ENCODE measurements at places on chromosomes 3 and 15.

GRCh38 chr3:171950373-171950772 is 89.0 kb upstream of the FNDC3B start:
- DNase-seq = no peak

DNA sequence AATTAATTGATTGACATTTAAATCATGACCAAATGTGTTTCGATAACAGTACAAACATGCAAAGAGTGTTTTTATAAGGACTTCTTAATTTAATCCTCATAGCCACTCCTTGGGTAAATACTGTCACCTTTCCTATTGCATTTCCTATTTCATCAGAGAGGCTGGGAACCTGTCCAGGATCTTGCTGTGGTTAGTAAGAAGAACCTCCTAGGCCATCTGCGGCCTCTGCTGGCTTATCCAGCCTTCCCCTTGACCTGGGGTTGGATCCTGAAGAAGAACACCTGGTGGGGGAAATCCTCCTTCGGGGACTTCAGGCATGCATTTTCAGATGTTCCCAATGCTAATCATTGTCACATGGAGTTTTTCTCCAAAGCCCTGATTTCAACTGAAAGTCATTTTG is 25.5 kb downstream of the GLDN start:
- DNase-seq = no peak

- no peak for DNase-seq
Observed at GRCh38 chr3:196666001-196666867, 26.7 kb downstream of the NRROS start.

DNA sequence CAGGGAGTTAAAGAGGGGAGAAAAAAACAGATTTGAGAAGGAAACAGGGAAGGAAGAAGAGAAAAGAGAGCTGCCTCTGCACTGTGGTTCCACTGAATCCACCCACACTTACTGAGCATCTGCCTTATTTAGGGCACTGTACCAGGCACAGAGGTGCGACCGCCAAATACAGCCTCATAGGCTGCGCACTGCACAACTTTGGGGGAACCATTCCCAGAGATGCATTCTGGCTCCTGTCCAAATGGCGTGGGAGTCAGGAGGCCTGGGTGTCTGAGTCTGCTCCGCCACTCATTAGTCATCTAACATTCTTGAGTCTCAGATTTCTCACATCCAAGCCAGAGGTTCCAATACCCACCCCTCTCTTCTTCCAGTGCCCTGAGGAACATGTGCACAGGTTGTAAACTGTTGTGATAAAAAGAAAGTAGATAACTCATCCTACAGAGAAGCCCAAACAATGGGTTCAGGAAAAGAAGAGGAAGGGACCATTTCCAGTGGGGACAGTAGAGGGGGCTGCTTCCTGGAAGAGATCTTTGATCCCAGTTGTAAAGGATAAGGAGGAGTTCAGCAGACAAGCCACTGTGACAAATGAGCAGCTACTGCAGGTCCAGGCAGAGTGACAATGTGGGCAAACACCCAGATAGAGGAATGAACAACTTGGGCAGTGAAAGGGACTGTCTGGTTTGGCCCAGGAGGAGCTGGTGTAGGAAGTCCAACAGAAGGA is 254.6 kb downstream of the UACA start:
- DNase-seq = no peak

GRCh38 chr15:85108136-85108535 is 126.5 kb downstream of the PDE8A start:
- DNase-seq = no peak

DNA sequence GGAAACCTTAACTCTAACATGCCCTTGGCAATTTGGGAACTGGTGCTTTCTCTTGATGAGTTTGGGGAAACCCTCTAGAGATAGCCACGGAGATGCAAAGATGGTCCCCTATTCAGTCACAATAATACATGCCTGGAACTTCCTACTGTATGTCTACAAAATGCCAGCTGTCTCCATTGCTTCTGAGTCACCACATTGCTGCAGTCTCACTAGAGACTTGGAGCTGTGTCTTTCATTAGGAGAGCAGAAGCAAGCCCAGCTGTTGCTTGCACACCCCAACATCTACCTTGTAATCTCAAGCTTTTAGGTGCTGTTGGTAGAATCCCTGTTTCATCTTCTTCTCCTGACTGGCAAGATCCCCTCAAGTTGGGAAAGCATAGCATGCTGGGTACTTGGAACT is 261.0 kb downstream of the ADAMTSL3 start:
- no peak for DNase-seq

DNA sequence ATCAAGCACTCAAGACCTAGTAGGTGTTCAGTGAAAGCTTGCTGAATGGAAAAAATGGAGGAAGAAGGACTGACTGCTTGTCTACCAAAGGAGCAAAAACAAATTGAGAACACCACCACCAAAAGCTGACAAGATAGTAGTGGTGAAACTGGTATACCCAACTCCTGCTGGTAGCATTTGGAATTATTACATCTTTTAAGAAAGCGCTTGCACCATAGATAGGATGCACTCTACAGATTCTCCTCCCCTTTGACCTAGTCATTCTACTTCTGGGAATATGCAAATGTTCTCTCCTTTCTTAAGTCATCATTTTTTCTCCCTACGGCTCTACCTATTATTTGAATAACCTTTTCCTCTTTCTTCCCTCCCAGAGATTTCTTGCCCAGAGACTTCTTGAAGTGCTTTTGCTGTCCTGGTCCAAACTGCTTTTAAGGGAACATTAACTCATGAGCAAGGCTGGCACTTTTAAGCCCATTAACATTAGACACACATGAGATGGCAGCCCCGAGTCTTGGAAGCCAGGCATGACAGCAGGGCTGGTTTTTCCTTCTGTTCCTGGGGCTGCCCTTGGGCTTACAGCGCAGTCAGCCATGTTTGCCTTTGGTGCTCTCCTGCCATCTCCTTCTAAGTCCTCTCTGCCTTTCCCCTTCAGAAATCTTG is 75.0 kb upstream of the TLE3 start:
- no peak for DNase-seq

DNA sequence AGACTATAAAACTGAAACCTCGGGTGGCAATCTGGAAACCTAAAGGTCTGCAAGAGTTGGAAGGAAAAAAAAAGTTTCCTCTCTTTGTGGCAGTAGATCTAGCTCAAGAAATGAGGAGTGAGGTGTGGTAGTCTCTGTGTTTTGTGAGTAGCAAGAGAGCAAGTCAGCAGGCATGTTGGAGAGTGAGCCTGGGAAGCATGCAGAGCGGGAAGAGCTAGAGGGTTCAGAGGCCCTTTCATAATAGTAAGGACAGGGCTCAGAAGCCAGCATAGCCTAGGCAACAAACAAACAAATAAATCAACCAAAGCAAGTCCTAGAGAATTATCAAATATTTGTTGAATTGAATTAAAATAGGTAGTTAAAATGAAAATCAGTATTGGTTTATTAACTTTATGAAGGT is 189.7 kb upstream of the CBLB start:
- DNase-seq = no peak

GRCh38 chr3:69110941-69111546 is 11.4 kb downstream of the LMOD3 start:
- no peak for DNase-seq

DNA sequence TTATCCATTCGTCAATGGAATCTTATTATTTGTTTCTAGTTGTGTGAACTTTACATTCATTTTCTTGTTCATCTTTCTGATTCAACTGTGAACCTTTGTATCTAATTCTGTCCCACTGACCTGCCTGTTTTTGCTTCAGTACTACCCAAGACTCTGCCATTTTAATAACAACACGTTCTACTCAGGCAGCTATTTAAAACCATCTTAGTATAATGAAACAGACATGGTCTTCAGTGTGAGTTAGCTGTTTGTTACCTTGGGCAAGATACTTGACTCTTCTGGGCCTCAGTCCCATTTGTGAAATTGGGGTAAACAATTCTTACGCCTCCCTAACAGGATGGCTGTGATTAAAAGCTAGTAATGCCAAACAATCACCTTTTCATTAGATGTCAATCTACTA is 1.6 kb downstream of the BTBD1 start:
- no peak for DNase-seq

GRCh38 chr3:71499227-71499876 is 84.2 kb downstream of the FOXP1 start:
- no peak for DNase-seq

DNA sequence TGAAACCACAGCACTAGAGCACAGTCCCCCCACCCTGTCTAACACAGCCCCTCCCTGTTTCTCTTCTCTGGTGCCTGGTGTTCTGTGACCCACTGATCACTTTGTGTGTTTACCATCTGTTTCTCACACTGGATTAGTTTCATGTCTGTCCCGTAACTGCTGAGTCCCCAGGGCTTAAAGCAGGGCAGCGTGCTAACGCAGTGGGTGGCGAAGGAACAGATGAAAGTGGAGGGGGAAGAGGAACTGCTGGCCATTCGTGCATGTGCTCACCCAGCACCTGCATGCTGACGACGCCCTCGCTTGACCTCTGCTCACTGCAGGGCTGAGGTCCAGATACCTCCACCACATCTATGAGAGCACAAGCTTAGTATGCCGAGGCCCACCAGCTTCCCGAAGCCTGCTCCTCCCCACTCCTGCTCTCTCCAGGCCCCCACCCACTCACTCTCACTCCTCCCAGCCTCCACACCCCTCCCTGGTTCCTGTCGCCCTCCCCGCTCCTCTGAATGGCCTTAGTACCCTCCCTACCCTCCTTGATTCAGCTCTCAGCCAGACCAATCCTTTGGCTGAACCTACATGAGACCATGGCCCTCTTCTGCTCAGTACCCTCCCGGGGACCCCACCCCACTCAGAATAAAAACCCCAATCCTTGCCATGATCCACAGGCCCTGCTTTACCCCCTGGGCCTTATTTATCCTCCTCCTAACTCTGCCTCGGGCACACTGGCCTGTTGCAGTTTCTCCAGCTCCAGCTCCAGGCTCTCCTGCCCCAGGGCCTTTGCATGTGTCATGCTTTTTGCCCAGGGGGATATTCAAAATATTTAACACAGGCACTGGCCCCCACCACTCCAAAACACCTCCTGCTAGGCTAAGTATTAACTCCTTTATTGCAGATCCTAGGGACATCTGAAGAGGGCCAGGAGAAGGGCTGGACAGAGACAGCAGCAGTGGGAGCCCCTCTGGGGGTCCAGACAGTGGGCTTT is 15.1 kb upstream of the IQSEC1 start:
- DNase-seq = no peak

DNA sequence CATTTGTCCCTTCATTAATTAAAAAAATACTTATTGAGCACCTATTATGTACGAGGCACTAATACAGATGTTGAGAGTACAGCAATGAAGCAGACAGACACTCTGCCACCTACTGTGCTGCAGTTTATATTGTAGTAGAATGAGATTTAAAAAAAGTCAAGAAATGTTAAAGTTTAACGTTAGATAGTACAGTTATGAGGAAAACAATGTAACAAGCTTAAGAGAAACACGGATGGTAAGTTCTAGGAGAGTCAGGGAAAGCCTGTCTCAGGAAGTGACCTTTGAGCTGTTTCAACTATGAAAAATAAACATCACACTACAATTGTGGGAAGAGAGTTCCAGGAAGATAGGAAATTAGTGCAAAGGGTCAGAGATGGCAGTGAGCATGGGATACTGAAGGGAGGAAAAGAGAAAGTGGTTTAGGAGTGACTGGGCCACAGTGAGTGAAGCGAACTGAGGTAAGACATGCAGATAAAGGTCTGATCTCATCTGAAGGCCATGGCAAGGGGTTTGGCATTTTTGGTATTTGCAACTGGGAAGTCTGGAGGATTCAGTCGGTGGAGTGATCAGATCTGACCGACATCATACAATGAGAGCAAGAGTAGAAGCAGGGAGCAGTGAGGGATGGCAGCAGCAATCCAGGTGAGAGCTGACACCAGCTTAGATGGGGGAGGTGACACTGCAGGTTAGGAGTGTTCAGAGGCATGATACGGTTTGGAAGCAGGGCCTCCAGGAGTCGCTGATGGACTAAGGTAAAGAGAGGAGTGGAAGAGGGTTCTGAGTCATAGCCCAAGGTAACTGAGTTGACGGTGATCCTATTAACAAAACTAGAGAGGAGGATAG is 28.5 kb downstream of the PLSCR4 start:
- no peak for DNase-seq

- DNase-seq = no peak
Observed at GRCh38 chr3:110732420-110732819, 339.2 kb upstream of the NECTIN3 start.

GRCh38 chr15:60840306-60840702 is 361.4 kb upstream of the ICE2 start:
- DNase-seq = no peak

GRCh38 chr3:124467980-124468902 is 262.0 kb upstream of the UMPS start:
- DNase-seq = no peak

DNA sequence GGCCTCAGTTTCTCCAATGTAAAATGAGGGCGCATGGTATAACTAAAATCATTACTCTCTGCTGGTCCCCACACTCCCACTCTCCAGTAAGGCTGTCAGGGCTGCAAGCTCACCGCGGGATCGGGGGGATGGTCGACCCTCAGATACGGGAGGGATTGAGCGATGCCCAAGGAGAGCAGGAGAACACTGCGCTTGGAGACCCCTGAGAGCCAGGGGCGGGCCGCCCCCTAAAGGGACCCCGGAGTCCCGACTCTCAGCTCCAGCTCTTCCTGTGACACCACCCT is 713 bp upstream of the PLEKHO2 start:
- DNase-seq = no peak

GRCh38 chr3:52682016-52682415 is 3.7 kb downstream of the PBRM1 start:
- DNase-seq = no peak

- DNase-seq = no peak
Observed at GRCh38 chr3:54891540-54891897, 36.3 kb downstream of the LRTM1 start.

DNA sequence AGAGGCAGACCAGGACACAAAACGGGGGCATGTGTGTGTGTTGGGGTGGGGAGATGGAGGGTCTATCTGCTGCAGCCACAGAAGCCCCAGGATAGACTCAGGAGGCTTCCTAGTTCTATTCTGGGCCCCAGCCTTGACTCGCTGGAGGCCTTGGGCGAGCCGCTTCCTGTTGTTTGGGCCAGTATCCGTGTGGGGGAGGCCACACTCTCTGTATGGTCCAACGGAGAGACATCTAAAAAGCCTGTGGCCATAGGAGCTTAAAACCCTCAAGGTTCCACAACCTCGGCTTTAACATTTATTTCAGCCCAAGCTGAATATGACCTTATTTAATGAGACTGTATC is 32.8 kb downstream of the POC1A start:
- no peak for DNase-seq

GRCh38 chr3:164250923-164251322 is 827.4 kb downstream of the SI start:
- DNase-seq = no peak

DNA sequence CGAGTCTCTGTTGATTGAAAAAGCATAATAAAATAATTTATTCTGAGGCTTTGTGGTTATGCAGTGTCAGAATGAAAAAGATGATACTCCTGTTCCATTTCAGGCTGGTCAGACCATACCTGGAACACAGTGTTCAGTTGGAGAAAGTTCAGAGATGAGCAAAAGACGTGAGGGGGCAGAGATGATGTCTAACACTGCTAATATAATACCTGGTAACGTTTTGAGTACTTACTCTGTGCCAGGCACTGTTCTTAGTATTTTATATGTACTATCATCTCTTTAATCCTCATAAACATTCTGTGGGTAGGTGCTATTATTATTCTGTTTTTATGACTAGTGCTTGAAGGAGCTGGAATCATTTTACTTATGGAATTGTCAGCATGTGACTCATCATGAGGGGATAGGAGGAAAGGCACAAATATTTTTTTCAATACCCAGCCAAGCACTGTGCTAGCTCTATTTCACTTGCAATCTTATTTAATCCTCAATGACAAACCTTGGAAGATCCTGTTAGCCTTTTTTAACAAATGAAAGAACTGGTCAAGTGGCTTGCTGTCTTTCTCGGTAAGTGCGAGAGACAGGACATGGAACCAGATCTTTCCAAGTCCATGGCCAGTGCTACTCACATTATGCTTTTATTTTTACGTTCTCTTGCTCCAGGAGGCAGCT is 31.8 kb downstream of the IQGAP1 start:
- no peak for DNase-seq

Measured in activated T-cell treated with anti-CD3 and anti-CD28 coated beads, Interleukin-2, amount 50 U/mL, for 4 hours (primary cell).